ENCODE measurements at places on chromosomes 7 and 10. TPM values are rescaled to one million over a fixed set of nuclear protein-coding genes. Genes with fewer than 3 reads are reported as not detected.

SPOCK2 gene
- 134 TPM for total RNA-seq

ZCWPW1 gene
- 2.5 TPM for total RNA-seq

- H3K4me1 ChIP-seq, result no peaks in the 10 kb centered on the region
- H3K36me3 ChIP-seq, result peaks cover 2% of the 10 kb centered on the region
- no peak for DNase-seq
- no peak overlapping the region for H3K4me3 ChIP-seq
- no peak overlapping the region for H3K27ac ChIP-seq
Observed at GRCh38 chr10:112775892-112776674, 174.0 kb upstream of the TCF7L2 start.

GRCh38 chr7:40331915-40332314 lies 197.1 kb downstream of the SUGCT start:
- no peak overlapping the region for H3K4me3 ChIP-seq
- H3K4me1 ChIP-seq, result no peaks in the 10 kb centered on the region
- no peak overlapping the region for H3K27ac ChIP-seq
- DNase-seq, result no peak

DNA sequence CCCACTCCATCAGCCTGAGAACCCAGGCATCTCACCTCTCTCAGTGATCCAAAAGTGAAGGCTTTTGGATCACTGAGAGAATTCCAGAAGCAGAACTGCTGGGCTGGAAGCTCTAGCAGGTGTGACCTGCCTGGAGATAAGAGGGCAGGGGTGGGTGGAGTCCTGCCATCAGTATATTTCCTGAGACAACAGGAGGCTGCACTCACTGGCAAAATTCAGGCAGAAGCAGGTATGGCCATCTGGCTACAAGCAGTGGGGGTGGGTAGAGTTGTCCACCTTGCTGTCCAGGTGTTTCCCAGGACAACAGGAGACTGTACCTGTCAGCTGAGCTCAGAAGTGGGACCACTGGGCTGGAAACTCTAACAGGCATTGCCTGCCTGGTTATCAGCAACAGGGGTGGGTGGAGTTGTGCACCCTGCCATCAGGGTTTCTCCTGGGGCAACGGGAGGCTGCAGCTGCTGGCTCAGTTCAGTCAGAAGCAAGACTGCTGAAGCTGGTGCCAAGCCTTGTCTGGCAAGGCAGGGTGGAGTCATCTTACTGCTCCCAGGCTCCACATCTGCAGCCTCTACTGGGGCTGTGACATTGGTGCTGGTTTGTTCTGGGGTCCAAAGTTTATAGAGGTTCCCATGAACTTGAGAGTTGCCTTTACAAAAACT lies 47.2 kb upstream of the SFTPD start:
- no peak overlapping the region for H3K4me3 ChIP-seq
- peaks cover 16% of the 10 kb centered on the region for H3K27me3 ChIP-seq
- H3K36me3 ChIP-seq, result no peaks in the 10 kb centered on the region
- no peaks in the 10 kb centered on the region for H3K4me1 ChIP-seq
- H3K27ac ChIP-seq, result no peak overlapping the region
- no peak for DNase-seq

GRCh38 chr10:108560488-108560887 lies 1362.8 kb downstream of the XPNPEP1 start:
- no peaks in the 10 kb centered on the region for H3K4me1 ChIP-seq
- H3K4me3 ChIP-seq, result no peak overlapping the region
- H3K36me3 ChIP-seq, result no peaks in the 10 kb centered on the region
- no peak for DNase-seq
- H3K27ac ChIP-seq, result no peak overlapping the region

- DNase-seq, result no peak
- no peak overlapping the region for H3K4me3 ChIP-seq
- H3K36me3 ChIP-seq, result no peaks in the 10 kb centered on the region
- H3K4me1 ChIP-seq, result peaks cover 15% of the 10 kb centered on the region
- H3K27me3 ChIP-seq, result no peaks in the 10 kb centered on the region
Observed at GRCh38 chr10:78575400-78575799, 493.4 kb upstream of the ZMIZ1 start.

Measured in activated CD8-positive, alpha-beta T cell treated with anti-CD3 and anti-CD28 coated beads for 36 hours (primary cell).